ENCODE measurements at places on chromosomes 16 and 17.

DNA sequence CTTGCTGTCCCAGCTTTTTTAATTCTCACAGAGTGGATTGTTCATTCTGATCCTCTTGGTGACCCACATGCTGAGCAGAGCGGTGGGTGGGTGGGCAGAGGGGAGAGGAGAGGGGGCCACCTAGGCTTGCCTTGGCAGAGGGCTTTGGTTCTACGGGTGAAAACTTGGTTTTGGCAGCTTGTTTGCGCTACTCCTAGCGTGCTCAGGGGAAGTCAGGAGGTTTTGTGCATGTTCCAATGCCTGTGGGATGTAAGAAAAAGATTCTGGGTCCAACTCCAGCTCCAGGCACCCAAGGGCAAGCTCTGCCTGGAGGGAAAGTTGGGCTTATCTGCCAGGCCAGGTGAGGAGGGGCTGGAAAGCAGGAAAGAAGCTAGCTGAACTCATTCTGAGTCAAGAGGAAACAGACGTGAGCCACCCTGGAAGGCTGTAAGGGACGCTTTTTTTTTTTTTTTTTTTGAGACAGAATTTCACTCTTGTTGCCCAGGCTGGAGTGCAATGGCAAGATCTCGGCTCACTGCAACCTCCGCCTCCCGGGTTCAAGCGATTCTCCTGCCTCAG is 169.1 kb downstream of the WSCD1 start:
- no peak for DNase-seq

DNA sequence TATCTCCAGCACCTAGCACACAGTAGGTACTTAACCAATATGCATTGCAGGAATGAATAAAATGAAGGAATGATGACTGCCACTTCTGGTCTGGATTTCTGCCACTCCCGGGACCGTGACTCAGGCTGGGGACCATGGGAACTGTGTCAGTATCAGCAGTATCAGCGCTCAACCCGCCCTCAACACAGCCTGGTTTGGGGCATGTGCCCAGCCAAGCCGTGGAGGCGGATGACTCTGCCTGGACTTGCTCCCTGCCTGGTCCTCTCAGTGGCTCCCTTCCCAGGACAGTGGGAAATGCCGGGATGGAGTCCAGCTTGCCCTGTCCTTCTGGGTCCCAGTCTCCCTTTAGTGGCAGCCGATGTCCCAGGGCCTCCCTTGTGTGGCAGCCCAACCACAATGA is 55.1 kb downstream of the SRCIN1 start:
- peak; percentile 13 for DNase-seq

- no peak for DNase-seq
These were observed 401 bp downstream of the ARL16 start for GRCh38 chr17:81683208-81683583.

GRCh38 chr17:40516581-40517285 is 15.3 kb upstream of the TNS4 start:
- DNase-seq: peak; percentile 39

GRCh38 chr17:47815106-47815918 is 6.3 kb downstream of the OSBPL7 start:
- no peak for DNase-seq

DNA sequence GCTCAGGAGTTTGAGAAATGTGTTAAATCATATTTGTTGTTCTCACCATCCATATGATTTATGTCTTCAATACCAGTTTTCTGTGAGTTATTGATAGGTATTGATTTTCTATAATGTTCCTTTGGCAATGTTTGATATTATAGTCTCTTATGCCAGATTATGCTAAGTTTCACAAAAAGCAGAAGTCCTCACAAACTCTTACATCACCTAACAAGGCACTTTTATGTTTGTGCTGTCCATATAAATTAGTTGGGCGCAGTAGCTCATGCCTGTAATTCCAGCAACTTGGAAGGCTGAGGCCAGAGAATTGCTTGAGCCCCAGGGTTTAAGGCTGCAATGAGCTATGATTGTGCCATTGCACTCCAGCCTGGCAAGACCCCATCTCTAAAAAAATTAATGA is 12.6 kb upstream of the UQCRC2 start:
- DNase-seq: no peak

DNA sequence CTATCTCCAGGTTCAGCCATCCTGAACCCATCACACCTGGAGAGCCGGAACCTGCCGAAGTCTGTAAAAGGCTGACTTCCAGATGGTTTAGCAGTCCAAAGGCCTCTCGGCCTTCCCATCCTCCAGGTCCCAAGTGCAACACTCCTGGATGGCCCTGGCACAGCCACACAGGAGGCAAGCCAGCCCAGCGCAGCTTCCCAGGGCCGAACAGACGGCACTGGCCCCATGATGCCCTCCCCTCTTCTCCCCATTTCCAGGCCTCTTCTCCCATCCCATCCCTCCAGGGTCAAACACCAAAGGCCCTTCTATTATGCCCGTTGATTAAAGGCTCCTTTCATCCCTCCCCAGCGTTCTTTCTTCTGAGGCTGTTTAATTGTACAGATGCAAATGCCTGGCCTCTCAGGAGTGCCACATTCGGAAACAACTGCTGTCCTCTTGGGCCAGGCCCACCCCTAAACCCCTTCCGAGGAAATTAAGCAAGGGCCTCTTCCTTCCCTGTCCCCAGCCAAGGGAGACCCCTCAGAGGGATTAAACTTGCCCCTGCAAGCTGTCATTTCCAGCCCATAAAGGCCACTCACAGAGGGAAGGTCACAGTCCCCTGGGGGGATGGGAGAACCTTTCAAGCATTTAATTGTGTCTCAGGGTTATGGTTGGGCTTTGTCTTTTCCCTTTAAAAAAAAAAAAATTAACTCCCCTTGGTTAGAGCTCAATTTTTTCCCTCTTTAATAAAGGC is 30.8 kb downstream of the AXIN2 start:
- DNase-seq: no peak

GRCh38 chr16:83966153-83966696 is 1.8 kb upstream of the NECAB2 start:
- no peak for DNase-seq

DNA sequence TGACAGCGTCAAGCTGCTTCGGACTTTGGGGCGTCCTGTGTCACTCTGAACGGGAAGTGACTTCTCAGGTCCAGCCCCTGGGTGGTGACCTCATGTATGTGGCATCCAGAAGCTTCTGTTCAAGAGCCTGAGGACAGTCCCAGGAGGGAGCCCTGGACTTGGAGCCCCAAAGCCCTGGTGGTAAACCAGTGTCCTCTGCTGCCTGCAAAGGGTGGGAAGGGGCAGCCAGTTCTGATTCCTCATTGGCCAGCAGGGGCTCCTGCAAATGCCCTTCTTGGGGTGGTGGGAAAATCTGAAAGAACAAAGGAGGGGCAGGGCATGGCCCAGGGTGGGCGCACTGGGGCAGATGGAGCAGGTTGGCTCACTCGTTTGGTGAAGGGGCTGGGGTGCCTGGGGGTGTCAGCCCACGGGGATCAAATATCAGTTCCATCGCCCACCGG is 1.6 kb downstream of the OSGIN1 start:
- DNase-seq: peak; percentile 30

GRCh38 chr16:88692861-88693260 is 6.6 kb upstream of the SNAI3 start:
- no peak for DNase-seq

DNA sequence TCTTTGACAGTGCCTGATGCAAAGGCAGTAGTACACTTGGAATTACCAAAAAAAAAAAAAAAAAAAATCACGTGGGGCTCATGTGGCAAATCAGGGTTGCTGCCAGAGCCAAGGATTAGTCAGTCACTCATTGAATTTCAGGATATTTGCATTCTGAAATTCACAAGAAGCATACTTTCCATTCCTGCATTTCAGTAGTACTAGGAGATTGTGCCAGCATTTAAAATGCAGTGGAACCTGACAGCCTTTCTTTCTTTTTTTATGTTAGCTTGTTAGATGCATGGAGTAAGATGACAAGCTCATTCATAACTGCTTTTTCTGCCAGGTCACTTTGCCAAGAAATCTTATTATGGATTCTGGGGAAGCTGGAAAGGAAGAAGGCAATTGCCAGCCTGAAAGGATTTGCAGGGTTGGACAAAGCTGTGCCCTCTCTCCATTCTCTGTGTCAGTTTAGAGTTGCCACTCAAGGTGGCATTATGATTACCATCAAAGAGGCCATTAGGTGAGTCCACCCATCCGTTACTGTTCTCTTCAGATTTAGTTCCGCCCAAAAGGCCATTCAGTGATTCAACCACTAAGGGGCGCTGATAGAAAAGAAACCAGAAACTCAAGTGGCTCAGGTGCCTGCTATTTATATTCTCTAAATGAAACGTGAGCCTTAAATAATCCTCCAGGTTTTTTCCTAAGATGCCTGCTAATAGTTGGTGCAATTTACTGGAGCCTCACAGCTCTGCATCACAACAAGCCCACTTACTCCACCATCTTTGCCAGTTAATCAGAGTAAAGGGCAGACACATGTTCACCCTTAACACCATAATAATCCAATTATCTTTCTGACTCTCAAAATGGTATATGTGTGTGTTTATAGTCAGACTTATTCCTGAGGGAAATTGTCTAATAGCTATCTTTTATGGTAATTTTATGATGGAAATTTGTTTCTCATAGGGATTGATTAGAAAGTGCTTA is 59.0 kb downstream of the TANGO6 start:
- DNase-seq: peak; percentile 51

DNA sequence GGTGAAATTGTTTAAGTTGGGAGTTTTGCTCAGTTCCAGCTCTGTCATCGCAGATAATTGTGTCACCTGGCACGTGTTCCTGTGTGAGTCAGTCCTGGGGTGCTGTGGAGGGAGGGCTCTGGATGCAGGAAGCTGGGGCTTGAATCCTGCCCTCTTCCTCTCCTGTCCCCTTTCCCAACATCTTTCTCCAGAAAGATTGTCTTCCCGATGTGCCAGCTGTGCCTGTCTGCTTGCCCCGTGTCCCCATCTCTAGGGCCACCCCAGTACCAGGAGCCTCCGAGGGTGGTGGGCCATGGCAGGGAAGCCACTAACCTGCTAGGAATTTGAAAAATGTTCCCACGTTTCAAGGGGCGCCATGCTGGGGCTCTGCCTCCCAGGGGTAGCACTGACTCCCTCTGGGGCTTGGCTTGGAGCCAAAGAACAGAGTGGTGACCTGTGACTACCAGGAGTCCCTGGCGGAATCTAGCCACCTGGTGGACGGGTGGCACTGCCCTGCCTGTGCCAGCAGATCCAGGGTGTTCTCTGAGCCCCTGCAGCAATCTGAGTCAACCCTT is 198.1 kb downstream of the ENGASE start:
- DNase-seq: no peak

DNA sequence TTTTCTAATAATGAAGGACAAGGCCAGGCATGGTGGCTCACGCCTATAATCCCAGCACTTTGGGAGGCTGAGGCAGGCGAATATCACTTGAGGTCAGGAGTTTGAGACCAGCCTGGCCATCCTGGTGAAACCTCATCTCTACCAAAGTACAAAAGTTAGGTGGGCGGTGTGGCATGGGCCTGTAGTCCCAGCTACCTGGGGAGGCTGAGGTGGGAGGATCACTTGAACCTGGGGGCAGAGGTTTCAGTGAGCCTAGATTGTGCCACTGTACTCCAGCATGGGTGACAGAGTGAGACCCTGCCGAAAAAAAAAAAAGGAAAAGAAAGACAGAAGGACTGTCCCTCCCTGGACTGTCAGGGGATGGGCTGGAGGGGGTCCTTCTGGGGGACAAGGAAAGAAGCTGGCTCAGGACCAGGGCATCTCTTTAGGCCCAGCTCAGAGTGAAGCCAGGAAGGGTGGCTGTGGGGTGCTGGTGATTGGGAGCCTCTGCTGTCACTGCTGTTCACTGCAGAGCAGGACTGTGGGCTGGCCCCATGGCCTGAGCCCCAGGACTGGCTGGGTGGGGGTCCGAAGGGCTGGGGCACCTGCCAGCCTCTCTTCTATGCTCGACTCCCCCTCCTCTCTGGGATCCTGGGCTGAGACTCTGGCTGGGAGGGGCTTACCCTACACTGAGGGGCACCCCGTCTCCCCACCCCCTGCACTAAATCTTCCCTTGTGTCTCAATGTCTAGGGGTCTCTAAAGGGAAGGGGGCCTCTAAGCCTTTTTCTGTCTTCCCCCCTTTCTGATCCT is 909 bp upstream of the ARHGAP23 start:
- no peak for DNase-seq

GRCh38 chr17:50174444-50174843 is 8.6 kb downstream of the SGCA start:
- DNase-seq: no peak

GRCh38 chr17:8869114-8869815 is 1.8 kb upstream of the PIK3R6 start:
- DNase-seq: no peak

DNA sequence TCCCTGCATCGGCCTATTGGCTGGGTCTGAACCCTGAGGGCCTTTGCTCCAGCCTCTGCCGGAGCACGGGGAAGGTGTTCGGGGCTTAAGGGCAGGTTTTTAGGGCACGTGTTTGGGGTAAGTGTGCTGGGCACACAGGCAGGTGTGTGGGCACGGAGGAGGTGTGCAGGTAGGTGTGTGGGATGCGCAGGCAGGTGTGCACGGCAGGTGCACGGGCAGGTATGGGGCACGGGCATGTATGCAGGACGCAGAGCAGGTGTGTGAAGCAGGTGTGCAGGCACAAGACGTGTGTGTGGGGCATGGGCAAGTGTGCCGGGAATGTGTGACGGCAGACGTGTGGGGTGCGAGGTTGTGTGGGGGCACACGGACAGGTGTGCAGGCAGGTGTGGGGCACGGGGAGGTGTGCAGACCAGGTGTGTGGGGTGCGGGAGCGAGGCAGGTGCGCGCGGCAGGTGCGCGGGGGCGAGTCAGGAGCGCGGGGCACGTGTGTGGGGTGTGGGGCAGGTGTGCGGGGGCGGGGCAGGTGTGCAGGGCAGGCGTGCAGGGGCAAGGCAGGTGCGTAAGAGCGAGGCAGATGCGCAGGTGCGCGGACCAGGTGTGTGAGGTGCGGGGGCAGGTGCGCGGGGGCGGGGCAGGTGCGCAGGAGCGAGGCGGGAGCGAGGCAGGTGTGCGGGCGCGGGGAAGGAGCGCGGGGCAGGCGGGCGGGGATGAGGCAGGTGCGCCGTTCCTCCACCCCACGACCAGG is 28.6 kb upstream of the METRNL start:
- DNase-seq: no peak

- no peak for DNase-seq
These were observed 59.3 kb upstream of the BRD7 start for GRCh38 chr16:50428116-50428515.

- no peak for DNase-seq
These were observed 365.3 kb upstream of the CCL2 start for GRCh38 chr17:33889766-33890165.

DNA sequence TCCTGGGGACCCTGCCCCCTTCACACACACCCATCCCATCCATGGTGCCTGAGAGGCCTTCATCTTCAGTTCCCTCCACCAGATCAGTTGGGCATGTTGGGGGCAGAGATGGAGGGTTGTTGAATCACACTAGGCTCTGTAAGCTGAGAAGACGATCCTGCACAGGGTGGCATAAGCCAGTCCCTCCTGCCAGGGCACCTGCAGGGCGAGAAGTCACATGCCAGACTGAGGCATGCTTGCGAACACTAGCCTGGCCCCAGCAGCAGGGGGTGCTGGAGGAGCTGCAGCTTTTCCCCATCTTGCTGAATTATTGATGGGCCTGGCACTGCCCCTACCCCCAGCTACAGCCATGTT is 6.1 kb upstream of the TBX2 start:
- no peak for DNase-seq

- DNase-seq: peak; percentile 59
These were observed 48.2 kb upstream of the MEIOC start for GRCh38 chr17:44607836-44608690.
